ENCODE measurements at places on chromosomes 11 and 22.

DNA sequence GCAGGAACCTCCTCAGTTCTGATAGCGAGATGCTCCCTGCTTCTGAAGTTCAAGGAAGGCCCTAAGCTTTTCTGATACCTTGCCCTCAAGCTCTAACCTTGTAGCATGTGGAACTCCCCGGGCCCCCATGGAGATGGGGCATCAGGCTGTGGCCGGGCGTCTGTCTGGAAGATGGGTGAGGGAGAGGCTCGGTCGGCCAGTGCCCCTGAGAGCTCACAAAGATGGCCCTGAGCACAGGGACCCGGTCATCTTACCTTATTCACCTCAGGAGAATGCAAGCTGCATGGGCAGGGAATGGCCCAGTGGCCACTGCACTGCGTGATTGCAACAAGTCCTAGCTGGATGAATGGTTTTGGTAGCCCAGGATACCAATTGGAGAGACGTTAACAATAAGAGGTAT, 830.3 kb downstream of the TBC1D22A start:
- no peak for DNase-seq

GRCh38 chr11:1006762-1007161, 29.8 kb downstream of the MUC6 start:
- DNase-seq = no peak

- no peak for DNase-seq
Observed at GRCh38 chr11:19912115-19912957, 199.7 kb downstream of the NAV2 start.

GRCh38 chr11:82818409-82819043, 81.7 kb downstream of the PRCP start:
- DNase-seq = no peak

DNA sequence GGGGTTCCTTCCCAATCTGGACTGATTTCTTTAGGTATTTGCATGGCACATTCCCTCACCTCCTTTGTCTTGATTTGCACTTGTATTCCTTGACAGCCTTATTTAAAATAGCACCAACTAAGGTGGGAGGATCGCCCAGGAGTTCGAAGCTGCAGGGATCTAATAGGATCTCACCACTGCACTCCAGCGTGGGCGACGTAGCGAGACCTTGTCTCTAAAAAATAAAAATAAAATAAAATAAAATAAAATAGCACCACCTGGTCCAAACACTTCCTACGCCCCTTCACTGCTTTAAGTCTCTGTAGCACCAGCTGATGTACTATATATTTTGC, 775 bp downstream of the SLC2A11 start:
- DNase-seq = no peak

DNA sequence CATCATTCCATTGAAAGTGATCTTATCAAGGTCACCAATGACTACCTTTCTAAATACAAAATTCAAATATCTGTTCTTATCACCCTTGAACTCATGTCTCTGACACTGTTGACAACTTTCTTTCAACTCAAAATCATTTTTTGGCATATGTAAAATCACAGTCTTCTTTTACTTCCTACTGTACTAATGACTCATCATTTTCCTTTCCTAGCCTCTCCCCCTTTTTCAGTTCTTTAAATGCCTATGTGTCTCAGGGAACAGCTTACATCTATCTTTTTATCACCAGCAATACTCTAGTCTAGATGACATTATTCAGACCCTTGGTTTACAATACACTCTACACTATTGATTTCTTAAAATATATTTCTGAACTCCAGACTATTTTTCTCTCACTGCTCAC, 2220.7 kb upstream of the RAG2 start:
- no peak for DNase-seq

DNA sequence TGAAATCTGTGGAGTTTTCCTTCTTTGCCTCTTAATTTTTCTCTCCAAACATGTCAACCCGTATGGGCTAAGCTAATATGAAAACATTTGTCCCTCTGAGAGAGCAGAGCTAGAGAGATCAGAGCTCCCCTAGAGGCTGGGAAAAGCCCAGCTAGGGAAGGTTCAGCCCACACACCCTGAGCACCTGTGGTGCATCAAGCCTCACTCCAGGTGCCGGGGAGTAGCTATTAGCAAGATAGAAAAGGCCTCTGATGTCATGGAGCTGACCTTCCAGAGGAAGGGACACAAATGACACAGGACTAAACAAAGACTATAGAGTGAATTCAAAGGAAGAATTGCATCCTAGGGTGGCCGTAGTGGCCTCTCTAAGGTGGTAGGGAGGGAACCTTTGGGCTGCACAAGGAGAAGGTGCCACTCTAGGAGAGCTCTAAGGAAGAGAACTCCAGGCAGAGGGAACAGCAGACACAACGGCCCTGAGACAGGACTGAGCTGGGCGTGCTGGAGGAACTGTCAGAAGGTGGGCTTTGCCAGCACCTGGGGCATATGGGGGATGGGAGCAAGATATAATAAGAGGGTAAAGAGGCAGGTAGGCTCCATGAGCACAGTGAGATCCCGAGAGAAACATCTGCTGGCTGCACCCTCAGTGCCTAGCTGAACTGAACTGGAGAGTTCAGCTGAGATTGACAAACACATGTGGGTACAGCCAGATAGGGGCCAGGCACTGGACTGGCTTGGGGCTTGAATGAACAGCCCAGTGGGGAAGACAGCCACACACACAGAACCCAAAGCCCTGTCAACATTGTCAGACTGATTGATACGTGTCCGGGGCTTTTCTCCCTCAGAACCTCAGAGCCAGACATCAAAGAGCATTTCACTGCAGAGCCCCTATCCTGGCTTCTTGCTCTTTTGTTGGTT, 65.5 kb upstream of the DRD2 start:
- DNase-seq = no peak

DNA sequence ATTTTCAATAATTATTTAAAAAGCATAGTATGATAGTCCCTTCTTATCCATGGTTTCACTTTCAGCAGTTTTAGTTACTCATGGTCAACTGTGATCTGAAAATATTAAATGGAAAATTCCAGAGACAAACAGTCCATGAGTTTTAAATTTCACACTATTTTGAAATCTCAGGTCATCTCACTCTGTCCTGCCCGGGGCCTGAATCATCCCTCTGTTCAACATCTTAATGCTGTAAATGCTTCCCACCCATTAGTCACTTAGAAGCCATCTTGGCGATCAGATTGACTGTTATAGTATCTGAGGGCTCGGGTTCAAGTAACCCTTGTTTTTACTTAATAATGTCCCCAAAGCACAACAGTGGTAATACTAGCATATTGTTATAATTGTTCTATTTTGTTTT, 1509.3 kb downstream of the FAM181B start:
- DNase-seq = no peak

DNA sequence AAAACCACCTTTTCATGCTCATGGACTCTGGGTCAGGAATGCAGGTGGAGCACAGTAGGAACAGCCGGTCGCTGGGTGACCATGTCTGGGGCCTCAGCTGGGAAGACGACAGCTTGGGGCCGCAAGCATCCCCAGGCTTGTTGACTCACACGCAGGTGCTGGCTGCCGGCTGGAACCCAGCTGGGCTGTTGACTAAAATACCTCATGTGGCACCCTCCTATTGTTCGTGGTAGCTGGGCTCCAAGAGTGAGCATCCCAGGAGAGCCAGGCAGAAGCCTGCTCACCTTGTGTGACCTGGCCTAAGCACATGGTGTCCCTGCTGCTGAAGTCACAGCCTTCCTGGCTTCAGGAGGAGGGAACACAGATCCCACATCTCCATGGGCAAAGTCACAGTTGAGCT, 9.4 kb downstream of the DPP3 start:
- no peak for DNase-seq

- no peak for DNase-seq
Observed at GRCh38 chr22:43731988-43732387, 80.1 kb downstream of the EFCAB6 start.

- DNase-seq = no peak
Observed at GRCh38 chr11:96065379-96065778, 141.5 kb upstream of the MTMR2 start.

DNA sequence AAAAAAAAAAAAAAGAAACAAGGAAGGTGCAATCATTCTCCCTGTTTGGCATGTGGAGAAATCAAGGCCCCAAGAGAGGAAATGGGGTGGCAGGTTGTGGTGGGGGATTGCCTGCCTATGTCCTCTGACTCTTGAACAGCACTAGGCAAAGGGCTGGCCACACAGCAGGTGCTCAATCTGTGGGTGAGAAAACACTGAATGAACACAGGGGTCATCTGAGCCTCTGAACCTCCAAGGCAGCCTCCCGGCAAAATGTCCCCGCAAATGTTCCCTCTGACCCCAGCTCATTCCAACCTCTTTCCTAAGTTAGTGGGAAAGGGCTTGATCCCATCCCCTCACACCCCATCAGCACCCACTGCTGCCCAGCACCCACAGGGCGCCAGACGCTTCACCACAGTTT, 4.6 kb downstream of the PLA2G6 start:
- no peak for DNase-seq

DNA sequence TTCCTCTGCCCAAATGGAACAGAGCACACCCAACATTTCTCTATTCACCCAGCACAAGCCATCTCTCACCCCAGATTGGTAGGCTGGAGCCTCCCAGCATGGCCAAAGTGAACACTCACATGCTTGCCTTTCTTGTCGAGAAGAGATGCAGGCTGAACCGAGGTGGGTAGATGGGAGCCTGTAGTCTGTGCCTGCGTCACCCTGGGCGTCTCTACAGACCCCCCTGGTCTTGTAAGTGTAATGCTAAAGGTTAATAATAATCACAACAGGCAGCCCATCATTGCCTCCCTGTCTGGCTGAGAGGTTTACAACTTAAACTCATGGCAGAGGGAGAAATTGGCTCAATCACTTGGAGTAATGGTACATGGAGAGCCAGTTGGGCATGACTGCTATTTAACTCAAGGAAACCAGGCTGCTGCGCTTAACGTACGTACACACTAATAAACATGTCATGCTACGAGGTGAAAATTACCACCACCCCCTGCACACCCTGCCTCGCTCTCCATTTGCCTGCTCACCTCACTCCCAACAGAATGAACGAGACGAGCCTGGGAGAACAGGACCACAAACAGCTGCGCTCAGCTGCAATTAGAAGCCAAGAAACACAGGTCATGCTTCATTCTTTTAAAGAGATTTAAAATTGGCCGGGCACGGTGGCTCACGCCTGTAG, 9.1 kb upstream of the ZBTB16 start:
- no peak for DNase-seq

- DNase-seq = no peak
Observed at GRCh38 chr22:17307566-17307965, 61.7 kb upstream of the CECR2 start.

GRCh38 chr11:95796501-95796900, 6.2 kb downstream of the CEP57 start:
- no peak for DNase-seq

GRCh38 chr11:75673977-75674582, 5.2 kb upstream of the MAP6 start:
- peak; percentile 7 for DNase-seq

DNA sequence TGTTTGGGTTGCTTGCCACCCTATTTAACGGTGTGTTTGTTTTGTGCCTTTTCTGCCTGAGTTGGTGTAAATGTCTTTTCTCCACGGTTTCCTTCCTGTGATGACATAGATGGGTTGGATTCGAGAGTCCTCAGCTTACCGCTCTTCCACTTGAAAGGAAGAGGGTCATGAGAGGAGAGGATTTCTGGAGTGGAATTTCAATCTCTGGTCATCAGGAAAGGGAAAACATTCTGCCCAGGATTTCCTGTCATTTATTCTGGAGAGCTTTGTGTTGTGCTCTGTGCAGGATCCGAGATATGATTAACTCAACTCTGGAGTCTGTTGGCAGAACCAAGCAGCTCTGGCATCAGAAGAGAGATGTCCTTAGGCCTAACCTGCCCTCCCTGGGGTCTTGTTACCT, 605.2 kb downstream of the NTM start:
- DNase-seq = no peak

DNA sequence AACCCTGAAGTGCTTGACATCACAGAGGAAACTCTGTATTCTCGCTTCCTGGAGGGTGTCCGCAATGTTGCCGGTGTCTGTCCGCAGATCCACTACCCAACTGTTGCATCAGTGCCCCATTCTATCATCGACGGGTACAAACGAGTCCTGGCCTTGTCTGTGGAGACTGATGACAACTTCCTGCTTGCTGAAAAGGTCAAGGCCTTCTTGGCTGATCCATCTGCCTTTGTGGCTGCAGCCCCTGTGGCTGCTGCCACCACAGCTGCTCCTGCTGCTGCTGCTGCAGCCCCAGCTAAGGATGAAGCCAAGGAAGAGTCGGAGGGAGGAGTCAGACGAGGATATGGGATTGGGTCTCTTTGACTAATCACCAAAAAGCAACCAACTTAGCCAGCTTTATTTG, 42.9 kb upstream of the DAGLA start:
- DNase-seq = no peak

GRCh38 chr11:2746401-2747247, 46.8 kb upstream of the KCNQ1OT1 start:
- DNase-seq = no peak

DNA sequence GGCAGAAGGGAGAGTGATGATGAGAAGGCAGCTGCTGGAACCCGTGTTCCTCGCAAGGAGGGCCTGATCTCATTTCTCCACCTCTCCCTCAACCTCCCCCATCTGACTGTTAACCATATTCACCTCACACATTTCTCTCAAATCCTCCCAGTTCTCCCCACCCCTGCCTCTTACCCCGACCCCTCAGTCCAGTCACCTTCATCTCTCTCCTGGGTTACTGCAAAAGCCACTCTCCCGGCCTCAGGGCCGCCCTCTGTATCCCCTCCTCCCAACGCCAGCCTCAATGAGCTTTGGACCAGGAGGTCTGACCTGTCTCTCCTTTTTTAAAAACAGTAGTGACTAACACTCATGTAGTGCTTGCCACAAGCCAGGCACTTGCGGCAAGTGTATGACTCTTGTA, 29.5 kb upstream of the LMO1 start:
- no peak for DNase-seq

- DNase-seq = no peak
Observed at GRCh38 chr22:32005453-32005852, 37.6 kb upstream of the SLC5A1 start.

GRCh38 chr22:41485033-41485432, 16.1 kb downstream of the ACO2 start:
- DNase-seq = no peak

- peak; percentile 68 for DNase-seq
Observed at GRCh38 chr11:9861860-9862725, 198.2 kb downstream of the SWAP70 start.

DNA sequence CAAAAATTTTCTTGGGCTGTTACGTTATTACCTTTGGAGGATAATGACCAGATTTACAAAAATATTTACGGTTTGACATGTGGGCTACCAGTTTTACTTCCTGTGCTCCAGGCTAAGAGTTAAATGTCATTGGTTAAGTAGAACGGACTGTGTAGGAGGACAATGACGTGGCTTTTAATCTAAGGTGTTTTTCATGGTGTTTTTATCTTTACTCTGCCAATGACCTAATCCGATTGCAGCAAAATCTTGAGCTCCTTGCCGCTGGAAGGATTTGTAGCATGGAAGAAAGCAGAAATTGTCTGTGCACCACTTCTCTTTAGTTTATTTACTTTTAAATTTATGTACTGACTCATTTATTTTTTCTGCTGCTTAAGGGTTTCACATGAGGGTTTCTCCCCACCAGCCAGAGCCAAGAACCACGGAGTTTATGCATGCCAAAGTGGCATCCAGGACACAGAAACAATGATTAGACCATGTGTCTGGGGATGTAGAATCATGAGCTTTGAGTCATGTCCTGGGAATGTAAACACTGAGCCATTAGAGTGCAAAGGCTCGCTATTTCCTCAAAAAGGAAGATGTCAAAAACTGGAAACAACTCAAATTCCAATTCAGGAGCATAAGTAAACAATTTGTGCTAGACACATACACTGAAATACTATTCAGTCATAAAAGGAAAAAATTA, 1.9 kb upstream of the CARD16 start:
- no peak for DNase-seq
